HuH-7 (cell line): ENCODE measurements at places on chromosomes 16 and 17.
A peak's percentile ranks its signal among the peaks of the same experiment; 100 is the strongest.

DNA sequence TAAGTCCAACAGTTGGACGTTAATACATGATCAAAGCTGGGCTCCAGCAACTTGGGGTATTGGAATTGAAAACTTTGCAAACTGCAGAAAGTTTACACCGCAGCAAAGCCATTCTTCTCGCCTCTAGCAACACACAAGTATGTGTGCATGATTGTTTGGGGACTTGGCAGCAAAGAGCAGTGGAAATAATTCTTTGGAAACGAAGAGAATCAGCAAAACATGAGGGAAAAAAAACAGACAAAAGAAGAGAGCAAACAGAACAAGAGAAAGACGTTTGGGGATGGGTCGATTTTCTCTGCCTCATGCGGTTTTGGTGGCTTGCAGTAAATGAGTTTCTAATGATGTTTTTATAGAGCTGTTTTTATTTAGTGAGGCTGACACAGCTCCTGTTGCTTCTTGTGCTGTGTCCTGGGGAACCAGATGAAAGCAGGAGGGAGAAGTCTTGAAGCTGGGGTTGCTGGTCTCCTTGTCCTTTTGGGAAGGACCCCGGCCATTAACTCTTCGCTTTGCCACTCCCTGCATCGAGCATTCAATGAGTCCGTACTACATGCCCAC, 502.9 kb downstream of the GRIN2A start:
- no peak for DNase-seq

GRCh38 chr17:81099888-81100287, 64.9 kb downstream of the BAIAP2 start:
- no peak for DNase-seq

GRCh38 chr17:1070411-1070810, 73.5 kb downstream of the TIMM22 start:
- no peak for DNase-seq

DNA sequence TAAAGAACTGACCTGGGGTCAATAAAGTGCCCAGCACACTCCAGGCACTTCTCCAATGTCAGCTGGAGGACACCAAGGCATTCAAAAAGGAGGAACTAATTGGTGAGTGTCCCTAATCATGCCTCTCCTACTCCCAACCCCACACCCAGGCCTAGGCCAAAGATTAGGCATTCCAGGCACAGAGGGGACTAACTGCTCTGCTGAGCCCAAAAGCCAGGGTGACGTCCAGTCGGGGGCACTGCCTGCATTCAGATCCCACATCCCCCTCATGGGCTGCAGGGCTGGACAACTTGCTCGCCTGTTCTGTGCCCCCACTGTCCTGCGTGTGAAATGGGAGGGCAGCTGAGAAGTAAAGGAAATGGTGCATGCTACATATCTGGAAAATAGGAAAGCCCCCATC, 115.4 kb downstream of the DYNLRB2 start:
- DNase-seq, result no peak

- no peak for DNase-seq
Observed at GRCh38 chr17:17959520-17960361, 12.5 kb downstream of the TOM1L2 start.

GRCh38 chr17:49777563-49777962, 10.9 kb upstream of the KAT7 start:
- DNase-seq, result no peak

DNA sequence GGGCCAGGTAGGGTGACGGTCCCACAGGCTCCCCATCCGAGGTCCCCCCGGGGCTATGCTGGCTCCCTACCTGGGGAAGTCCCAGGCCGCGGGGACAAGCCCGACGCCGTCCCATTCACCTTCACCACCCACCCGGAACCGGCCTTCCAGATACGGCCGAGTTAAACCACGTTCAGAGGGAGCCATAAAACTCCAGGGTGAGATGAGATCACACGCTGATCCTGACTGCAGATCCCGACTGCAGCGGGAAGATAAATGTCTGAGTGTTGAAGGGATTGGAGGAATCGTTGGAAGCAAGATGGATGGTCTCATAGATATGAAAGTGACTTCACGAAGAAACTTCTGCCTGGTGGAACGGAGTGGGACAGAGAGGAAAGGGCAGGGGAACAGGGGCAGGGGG, 13.6 kb upstream of the C1QTNF8 start:
- DNase-seq, result no peak

- DNase-seq, result no peak
Observed at GRCh38 chr16:55055262-55055661, 124.6 kb downstream of the IRX5 start.

- no peak for DNase-seq
Observed at GRCh38 chr17:50337956-50338355, 8.0 kb upstream of the XYLT2 start.

DNA sequence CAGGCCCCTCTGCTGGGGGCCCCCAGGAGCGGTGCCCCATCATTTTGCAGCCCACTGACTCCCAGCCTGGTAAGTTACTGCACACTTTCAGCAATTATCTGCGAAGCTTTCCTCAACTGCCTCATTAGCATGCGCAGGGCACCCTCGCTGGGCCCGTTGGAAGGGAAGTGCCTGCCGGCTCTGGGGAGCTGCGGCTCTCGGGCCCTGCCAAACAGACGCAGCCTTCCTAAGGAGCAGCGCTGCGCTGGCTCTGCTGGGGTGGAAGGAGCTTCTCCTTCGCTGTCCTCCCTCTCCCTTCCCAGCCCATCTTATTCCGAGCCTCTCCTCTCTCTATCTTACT, 71.0 kb downstream of the RBBP6 start:
- DNase-seq, result peak; percentile 33

GRCh38 chr17:69117855-69118784, 23.6 kb downstream of the ABCA6 start:
- no peak for DNase-seq

DNA sequence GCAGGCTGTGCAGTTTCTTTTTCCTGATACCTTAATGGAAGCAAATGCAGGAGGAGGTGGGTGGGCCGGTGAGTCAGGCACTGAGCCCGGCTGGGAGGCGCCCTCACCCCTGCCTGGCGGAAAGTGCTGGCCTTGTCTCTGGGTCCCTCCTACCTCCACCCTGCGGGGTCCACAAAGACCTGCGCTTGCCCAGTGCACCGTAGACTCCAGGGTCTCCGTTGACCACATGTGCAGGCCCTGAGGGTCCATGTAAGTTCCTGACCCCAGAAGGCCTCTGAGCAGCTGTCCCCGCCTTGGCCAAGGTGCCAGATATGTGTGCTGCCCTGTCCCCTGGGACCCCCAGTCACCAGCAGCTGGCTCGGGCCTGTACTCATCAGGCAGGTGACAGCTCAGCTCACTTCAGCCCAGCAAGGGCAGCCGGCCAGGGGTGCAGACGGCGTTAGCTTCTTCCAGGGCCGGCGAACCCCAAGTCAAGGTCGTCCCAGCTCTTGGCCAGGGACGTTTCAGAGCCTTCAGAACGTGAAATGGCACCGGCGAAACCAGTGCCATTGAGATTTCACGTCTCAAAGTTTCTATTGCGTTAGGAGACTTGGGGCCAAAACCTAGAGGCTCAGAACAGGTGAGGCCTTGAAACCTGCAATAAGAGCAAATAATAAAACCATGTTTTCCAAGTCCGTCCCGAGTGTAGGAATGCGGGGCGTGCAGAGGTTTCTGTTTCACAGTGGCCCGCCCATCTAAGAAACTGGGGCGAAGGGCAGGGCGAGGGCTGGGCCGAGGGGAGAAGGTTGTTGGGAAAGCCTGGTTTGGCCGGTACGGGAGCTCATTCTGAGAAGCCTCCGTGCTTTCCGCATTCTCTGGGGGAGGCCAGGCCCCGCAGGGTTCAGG, 12.1 kb downstream of the METRNL start:
- no peak for DNase-seq

DNA sequence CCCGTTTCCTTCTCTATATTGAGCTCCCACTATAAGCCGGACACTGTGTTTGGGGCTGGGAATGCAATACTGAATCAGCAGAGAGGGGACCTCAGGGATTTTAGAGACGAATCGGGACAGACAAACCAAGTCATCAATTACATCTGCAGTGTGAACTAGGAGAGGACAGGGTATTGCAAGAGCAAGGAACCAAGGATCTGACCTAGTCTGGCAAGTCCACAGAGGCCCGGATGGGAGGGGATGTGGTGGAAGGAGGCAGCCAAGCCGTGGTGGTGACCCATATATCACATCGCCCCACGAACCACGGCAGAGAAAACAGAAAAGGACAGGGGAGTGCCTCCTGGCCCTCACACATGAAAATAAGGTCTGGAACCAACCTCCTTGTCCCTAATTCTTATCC, 28.1 kb upstream of the NXPH3 start:
- DNase-seq, result no peak

GRCh38 chr17:78831688-78832540, 8.7 kb downstream of the USP36 start:
- no peak for DNase-seq

- DNase-seq, result peak; percentile 14
Observed at GRCh38 chr17:80119271-80119791, 17.9 kb downstream of the GAA start.

DNA sequence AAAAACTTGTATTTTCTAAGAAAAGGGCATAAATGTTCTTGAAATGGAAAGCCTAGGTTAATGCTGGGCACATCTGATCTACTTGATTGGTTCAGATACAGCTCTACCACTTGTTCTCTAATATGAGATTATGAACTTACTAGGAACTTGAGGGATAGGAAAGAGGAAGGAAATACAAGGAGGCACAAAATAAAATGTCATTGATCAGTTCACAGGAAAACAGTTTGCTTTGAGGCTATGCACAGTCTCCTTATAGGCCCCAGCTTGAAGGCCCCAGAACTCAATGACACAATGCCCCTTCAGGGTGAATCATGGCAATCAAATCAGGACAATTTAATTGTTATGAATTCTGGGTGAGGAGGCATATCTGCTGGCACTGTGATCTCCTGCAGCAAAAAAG, 27.1 kb downstream of the NXPH3 start:
- no peak for DNase-seq

DNA sequence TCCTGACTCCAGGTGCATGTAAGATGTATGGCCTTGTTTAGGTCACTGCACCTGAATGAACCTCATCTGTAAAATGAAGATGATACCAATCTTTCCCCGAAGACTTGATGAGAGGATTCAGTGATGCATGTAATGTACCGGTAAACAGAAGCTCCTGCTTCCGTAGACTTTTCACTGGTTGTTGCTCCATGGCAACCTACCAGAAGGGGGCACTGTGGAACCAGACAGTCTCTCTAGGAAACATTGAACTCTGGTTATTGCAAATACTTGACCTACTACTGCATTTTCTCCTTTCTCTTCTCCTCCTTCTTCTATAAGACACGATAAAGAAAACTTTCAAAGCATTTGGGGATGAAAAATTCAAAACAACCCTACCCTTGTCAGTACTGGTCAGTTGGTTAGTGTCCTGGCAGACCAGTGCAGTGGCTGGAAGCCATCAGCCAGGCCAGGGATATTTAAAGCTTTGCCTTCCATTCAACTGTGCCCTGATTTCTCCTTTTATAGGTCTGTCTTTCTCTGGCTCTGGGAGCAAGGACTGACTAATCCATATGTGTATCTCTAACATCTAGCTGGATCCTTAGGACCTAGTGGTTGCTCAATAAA, 667.4 kb upstream of the SALL1 start:
- DNase-seq, result no peak

DNA sequence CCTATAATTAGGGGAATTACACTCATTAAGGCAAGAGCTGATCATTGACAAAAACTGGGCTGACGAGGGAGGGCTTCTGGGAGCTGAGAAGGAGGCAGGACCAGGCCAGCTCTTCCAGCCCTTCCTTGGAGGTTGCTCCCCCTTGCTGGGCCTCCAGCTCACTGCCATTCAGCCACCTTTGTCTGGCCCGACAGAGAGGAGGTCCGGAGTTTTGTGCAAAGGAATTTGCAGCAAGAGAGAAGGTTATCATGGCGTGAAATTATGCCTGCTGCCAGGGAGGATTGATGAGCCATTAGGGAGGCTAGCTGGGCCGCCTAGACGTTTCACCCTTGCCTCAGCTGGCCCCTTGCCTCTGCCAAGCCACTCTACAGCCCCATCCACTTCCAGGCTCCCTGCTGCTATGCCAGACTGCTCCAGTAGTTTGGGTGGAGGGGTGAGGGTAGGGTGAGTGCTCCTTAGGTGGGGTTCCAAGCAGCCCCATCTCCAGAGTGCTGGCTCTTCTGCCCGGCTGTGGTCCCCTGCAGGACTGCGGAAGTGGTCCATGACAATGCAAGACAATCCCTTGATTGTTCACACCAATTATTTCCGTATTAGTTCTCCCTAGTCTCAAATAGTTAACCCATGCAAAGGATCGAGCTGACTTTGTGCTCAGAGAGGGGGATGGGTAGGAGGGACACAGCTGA, 17.1 kb upstream of the PHF12 start:
- DNase-seq, result no peak

DNA sequence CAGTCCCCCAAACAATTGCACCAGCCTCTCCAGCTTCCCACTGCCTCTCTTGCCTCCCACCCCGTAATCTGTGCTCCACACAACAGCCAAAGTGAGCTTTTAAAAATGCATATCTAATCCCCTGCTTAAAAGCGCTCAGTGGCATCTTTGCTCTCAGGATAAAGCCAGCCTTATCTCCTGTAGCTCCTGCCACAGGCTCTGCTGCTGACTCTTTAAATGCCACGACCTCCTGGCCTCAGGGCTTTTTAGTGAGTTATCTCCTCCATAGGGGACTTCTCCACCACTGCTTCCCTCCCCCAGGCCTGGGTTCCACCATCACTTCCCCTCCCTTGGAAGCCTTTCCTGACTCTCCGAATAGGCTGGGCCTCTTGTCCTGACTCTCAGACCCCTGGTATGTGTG, 98.6 kb downstream of the GNAO1 start:
- no peak for DNase-seq

GRCh38 chr16:77943801-77944200, 78.5 kb upstream of the CLEC3A start:
- no peak for DNase-seq

GRCh38 chr16:83933885-83934683, 19.0 kb upstream of the OSGIN1 start:
- DNase-seq, result no peak

GRCh38 chr17:77736721-77737120, 221.8 kb upstream of the TNRC6C start:
- no peak for DNase-seq

DNA sequence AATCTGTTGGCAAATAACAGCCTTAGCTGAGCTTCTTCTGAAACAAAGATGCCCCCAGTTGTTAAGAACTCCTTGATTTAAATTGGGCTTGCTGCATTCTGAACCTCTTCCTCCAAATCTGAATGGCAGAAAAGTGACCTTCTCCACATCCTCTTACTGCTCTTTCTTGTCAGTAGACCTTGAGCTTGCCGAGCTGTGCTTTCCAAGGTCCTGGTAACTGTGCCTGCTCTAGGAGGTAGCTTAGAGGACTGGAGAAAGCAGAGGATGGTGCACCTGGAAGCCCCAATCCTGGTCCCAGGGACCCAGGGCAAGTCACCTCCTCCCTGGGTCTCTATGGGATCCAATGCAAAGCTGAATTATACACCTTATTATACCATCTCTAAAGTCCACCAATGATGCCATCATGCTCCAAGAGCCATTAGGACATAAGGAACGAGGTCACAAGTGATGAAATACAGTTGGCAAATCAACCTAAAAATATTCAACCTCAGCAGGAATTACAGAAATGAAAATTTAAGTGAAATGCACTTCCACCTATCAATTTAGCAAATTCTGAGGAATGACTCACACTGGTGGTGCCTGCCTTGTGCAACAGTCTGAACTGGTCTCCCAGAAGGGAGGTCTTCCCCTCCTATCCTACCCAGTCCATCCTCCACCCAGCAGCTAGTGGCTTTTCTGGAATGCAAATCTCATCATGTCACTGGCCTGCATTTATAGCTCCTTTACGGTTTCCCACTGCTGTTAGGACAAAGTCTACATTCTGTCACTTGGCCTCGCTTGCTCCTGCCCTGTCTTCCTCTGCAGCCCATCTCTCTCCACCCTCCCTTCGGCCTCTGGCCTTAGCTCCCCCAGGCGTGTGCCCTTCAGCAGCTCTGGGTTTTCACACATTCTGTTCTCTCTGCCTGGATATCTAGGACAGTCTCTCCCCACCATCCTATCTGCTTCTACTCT, 36.6 kb downstream of the TOM1L2 start:
- peak; percentile 61 for DNase-seq
